ENCODE measurements at places on chromosomes 11 and 22.

- no peak for DNase-seq
These were observed 47.5 kb upstream of the CDON start for GRCh38 chr11:126109941-126110731.

DNA sequence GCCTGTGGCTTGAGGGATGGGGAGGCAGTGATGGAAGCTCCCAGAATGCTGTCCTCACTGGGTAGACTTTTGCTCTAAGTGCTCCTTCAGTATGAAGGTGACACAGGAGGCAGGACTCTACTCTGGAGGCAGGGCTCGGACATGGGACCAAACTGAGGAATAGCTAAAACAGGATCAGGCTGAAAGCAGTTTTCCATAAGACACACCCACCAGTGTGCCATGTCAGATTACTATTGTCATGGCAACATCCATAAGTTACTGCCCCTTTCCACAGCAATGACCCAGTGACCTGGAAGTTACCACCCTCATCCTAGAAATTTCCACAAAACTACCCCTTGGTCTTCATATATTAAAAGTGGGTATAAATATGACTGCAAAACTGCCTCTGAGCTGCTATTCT is 43.6 kb upstream of the GALNT18 start:
- no peak for DNase-seq

GRCh38 chr11:35785287-35786167 is 123.0 kb downstream of the TRIM44 start:
- peak; percentile 26 for DNase-seq

- no peak for DNase-seq
These were observed 5.1 kb downstream of the CARS1 start for GRCh38 chr11:3052109-3052479.

Measured in fibroblast of skin of scalp (primary cell).